ENCODE measurements at places on chromosomes 3 and 15.

DNA sequence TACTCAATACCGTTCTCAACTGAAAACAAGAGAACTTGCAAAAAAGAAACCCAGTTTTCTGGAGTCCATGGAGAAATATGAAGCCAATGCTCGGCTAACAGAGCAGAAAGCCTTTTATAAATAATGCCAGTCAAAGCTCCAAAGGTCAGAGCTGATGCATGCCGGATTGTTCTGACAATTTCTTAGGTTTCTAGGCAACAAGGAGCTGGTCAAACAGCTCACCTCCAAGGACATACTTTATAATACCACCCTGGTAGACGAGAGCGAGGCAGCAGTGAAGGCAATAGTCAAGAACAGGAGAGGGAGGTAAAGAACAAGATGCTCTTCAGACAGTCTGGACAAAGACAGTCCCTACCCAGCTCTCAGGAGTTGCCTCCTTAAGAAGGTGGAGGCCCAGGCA, 111.1 kb downstream of the UBE3A start:
- no peak for DNase-seq

DNA sequence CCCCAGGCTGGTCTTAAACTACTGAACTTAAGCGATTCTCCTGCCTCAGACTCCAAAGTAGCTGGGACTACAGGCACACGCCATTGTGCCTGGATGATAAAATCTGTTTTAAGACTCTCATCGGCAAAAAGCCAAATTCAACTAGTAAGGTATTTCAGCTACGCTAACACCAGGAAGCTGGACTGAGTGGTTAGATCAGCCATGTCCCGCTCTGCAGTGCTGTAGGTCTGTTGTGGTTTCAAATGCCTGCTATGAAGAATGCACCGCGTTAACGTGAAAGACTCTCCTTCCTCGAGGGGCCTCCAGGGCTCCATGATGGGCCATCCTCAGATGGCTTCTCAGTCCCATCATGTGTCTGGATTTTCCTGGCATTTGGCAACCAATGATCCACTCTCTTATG, 70.2 kb downstream of the PCOLCE2 start:
- no peak for DNase-seq

DNA sequence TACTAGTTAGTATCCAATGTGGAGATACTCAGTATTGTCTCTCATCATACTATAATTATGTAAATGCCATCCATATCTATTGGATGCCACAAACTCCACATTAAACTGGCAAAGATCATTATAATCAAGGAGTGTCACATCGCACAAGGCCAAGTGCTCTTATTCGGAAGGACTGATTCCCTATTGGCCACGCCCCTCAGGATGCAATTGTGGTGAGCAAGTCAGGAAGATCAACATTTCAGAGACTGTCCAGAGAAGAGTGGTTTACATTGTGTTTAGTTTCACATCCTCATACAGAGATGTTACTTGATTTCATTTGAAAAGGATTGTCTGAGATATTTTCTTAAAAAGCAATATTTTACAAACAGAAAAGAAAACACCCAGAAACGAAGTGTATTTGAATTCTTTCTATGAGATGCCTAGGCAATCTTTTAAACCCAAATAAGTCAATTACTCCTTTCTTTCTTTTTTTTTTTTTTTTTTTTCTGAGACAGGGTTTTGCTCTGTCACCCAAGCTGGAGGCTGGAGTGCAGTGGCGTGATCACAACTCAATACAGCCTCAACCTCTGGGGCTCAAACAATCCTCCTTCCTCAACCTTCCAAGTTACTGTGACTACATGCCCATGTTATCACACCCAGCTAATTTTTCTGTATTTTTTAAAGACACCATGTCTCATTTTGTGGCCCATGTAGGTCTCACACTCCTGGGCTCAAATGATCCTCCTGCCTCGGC, 369.1 kb downstream of the RBMS3 start:
- peak; percentile 8 for DNase-seq

- DNase-seq = no peak
These were observed 141.9 kb downstream of the P3H2 start for GRCh38 chr3:189978753-189979152.

- DNase-seq = no peak
These were observed 57.4 kb downstream of the UMPS start for GRCh38 chr3:124787476-124788195.

GRCh38 chr3:126685493-126685892, 18.5 kb upstream of the CHCHD6 start:
- DNase-seq = no peak

DNA sequence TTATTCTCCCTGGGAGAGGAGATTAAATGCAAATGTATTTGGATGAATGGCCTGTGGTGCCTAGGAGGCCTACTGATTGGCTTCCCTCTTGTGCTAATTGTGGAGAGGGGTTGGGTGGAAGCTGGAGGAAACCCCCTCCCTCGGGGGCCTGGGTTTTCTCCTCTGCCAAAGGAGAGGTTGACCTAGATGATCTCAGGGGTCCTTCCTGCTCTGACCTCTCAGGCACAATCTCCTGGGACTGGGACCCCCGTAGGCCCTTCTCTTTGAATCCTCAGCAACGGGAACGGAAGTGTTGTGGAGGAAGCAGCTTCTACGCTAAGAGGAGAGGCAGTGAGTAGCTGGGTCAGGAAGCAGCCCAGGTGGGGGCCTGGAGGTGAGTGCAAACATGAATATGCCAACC, 40.5 kb upstream of the MAGEF1 start:
- DNase-seq = no peak

- DNase-seq = no peak
These were observed 198.0 kb downstream of the EPHB1 start for GRCh38 chr3:134993011-134993410.

DNA sequence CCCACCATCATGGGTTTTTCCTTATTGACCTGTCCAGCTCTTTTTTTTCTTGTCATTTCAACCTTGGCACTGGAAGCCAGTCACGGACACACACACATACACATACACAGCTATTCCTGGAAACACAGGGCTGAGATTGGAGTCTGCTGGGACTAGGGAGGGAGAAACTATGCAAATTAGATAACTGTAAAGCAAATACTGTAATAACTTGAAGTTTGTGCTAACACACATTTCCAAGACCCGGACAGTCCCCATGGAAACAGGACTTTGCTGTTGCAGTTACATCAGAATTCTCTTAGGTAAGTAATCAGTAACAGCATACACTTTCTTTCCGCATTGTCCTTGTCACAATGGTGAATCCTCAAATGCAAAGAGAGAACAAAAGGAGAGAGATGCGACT, 304.4 kb downstream of the KBTBD8 start:
- no peak for DNase-seq
